Activated T-helper 1 cell treated with anti-CD3 and anti-CD28 coated beads, Interleukin-2, amount 50 U/mL, for 16 hours (primary cell): ENCODE measurements at places on chromosomes 7 and 10.

GRCh38 chr10:86837663-86838062 is 81.2 kb downstream of the BMPR1A start:
- no peak for DNase-seq

- DNase-seq: no peak
Observed at GRCh38 chr10:95496246-95496911, 64.8 kb downstream of the SORBS1 start.

GRCh38 chr10:61634746-61635145 is 28.0 kb upstream of the CABCOCO1 start:
- DNase-seq: no peak

GRCh38 chr10:111934931-111935330 is 248.6 kb downstream of the GPAM start:
- no peak for DNase-seq

- no peak for DNase-seq
Observed at GRCh38 chr10:17854044-17854652, 45.0 kb downstream of the MRC1 start.

GRCh38 chr7:92609921-92610518 is 19.8 kb upstream of the FAM133B start:
- DNase-seq: no peak

DNA sequence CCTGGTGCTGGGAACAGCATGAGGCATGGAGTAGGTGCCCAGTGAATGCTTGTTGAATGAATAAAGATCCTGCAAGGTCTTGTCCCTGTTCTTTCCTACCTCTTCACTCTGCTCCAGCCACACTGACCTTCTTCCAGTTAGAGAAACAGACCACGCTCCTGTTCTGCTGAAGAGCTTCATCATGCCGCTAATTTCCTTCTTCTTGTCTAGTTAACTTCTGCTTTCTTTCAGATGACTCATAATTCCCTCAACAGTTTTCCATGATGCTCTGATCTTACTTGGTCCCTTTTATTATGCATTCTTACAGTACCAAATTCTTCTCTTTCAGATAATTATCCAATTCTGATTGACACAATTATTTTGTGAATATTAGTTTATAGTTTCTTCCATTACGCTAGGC is 59.5 kb upstream of the C1QL3 start:
- DNase-seq: no peak

DNA sequence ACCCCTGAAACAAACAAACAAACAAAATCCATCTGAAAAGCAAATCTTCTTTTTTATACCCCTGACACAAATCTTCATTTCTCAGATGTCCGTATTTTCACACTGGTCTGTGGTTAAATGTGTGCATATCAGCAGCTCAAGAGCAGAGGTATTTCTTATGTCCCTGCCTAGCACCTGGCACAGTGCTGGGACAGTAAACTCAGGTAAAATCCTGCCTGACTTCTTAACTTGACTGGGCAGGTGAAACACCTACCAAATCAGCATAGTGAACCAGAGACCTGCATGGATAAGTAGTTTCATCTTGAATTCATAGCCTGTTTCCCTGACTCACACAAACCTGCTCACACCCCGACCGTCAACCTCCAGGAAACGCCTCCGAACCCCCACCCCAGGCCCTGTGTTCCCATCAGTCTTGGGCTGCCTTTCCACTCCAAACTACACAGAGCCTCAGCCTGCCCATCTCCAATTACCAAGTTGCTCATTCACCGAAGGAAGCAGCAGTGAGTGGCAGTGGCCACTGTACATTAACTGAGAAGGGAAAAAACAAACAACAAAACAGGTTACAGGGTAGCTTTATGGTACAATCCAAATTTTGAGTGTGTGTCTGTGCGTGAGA is 109.9 kb downstream of the HECTD2 start:
- no peak for DNase-seq

GRCh38 chr10:44990302-44990655 is 10.4 kb upstream of the ZNF22 start:
- DNase-seq: no peak

GRCh38 chr7:1804310-1804709 is 134.2 kb downstream of the ELFN1 start:
- no peak for DNase-seq

GRCh38 chr7:45015313-45015712 is 15.3 kb downstream of the CCM2 start:
- no peak for DNase-seq

- DNase-seq: no peak
Observed at GRCh38 chr7:45893374-45893995, 5.2 kb downstream of the IGFBP1 start.

DNA sequence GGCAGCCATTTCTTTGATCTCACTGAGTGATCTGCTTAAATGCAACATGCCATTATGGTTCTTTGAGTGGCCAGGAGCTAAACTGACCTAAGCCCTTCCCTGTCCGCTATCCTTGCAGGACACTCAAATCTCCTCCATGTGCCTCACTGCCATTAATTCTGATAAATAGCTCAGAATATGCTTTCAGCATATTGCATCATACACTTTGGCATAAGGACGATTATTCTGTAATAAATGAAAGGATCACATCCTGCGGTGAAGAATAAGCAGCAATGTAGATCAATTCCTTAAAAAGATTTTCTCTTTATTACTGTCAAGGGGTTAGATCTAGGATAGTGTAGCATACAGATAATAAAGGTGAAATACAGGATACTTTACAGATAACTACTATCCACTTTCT is 231.8 kb upstream of the CTBP2 start:
- DNase-seq: no peak

DNA sequence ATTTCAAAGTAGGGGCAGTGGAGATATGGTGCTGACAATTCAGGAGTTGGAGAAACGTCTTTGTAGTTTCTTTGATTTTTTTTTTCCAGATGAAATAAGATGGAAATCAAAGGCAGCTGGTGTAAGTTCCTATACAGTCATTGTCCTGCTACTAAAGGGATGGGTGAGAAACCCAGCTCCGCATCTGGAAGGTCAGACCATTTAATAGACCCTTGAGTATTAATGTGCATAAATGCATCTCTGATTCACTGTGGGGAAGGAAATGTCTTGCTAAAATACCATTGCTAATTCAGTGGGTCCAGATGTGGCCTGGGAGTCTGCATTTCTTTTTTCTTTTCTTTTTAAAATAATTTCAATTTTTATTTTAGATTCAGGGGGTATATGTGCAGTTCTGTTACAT is 15.5 kb downstream of the ABCB4 start:
- no peak for DNase-seq

- DNase-seq: no peak
Observed at GRCh38 chr10:18549105-18549504, 102.3 kb downstream of the NSUN6 start.

DNA sequence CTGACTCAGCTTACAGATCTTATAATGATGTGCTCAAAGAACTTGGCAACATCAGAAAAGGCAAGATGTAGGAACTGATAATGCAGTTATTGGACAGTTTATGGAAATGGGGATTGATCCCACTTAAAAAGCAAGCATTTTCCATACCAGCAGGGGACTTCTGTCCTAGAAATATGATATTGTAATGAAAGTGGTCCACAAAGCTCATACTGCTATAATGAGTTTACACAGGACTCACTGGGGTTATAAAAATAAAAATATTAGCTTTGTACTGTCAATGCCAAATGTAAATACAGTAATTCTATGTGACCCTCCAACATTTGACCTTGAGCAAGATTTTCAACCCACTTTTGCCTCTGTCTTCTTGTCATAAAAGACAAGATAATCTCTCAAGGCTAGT is 145.5 kb upstream of the SEM1 start:
- no peak for DNase-seq

- DNase-seq: no peak
Observed at GRCh38 chr10:110398419-110399105, 93.8 kb upstream of the SMNDC1 start.

GRCh38 chr10:13730956-13731355 is 144.2 kb downstream of the PRPF18 start:
- DNase-seq: no peak
